ENCODE measurements at places on chromosomes 5 and 9.
A peak's percentile ranks its signal among the peaks of the same experiment; 100 is the strongest.

DNA sequence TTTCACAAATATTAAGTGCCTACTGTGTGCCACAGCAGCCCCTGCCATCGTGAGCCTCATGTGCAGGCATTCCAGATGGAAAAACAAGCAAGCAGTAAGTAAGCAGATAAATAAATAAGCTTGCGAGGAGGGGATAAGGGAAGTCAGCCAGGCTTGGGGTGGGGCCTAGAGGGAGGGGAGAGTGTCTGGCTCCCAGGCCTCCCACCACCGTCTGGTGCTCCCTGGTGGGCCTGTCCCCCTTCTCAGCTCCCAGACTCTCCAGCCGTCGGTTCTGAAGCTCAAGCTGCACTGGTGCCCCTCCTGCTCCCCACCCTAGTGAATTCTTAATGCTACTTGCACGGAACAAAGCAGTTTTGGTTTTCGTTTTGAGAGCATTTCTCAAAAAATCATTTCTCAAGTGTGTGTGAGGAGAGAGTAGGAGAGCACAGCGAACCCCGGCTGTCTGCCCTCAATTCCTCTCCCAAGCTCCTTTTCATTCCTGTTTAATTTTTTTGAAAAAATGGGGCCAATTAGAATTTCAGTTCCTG, 6.6 kb upstream of the IER5L start:
- no peak for DNase-seq

DNA sequence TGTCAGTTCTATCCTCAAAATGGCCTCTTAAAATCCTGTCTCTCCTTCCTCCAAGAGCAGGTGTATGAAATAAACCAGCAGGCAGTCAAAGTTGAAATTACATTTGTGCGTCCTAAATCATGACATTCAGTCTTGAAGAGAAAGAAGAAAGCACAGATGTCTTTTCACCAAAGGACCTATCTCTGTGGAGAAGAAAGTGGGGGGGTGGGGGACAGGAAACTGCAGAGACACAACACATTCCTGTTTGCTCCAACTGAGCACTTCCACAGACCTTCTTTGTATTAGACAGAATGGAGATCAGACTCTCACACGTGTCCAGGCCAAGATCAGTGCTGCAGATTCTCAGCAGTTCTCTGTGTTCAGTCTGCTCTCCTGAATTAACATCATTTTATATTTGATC, 471.9 kb upstream of the RGMB start:
- no peak for DNase-seq

GRCh38 chr9:134314039-134314949, 12.0 kb upstream of the RXRA start:
- peak; percentile 15 for DNase-seq

DNA sequence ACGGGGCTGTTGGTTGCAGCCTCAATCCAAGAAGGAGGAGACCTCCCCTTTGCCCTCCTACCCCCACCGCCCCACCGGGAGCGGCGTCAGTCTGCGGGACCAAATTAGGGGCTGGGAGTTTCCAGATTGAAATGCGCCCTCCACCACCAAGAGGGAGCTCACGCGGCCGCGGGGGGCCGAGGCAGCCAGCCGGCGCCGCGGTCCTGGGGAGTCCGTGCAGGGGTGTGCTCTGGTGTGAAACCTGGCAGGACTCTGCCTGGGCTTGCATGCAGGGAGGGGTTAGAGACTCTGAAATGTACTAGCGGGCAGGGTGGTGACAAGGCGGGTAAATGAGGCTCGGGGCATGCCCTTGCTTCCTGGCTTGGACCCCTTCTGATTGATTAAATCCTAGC, 989 bp upstream of the FBN2 start:
- DNase-seq = no peak

DNA sequence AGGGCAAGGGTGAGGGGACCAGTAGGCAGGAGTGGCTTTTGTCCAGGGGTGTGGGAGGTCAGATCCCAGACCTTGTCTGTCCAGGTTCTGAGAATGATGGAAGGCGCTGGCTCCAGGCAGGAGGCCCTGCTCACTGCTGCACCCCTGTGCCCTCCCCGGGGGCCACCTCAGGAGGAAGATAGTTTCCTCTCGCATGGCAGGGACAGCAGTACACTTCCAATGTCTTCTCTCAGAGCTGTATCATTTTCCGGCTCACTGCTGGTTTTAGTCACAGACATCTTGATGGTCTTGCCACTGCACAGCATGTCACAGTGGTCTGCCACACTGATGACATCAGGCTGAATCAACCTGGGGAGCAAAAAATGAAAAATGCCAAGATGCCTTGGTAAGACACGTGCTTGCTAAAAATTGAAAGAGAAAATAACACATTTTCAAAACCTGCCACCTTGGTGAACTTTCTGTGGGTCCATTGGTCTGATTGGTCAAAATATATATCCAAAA, 3.3 kb upstream of the SLC6A3 start:
- DNase-seq = no peak

GRCh38 chr9:127835991-127836516, 18.4 kb downstream of the ENG start:
- no peak for DNase-seq

DNA sequence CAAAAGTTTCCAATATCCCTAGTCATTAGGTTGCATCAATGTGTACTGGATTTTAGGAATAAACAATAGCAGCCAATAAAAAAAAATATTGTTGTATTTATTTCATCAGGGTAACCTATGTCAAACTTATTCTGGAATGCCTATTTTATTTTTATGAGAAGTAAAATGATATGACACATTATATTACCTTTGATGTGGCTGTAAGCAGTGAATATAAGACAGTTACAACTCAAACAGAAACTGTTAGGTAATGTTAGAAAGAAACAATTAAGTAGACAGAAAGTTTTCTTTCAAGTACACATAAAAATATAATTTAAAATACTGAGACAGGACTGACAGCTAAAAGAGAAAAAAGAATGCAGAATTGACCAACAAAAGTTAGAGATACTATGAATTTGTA, 65.5 kb downstream of the GNG10 start:
- DNase-seq = no peak

DNA sequence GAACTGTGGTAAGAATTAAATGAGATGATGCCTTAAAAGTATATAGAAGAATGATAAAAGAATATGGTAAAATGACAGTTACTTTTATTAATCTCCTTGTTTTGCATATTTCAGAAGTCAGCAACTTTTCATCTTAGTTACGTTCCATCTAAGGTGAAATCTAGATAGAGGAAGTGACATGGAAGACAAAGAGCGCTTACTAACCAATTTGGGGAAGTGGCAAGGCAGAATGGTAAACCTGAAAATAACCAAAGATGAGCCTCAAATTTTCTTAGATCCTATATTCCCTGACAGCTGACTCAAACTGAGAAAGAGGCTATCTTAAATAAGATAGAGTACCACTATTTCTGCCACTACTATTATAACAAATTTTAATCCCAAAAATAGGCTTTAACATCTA, 52.5 kb downstream of the FGF10 start:
- DNase-seq = no peak

DNA sequence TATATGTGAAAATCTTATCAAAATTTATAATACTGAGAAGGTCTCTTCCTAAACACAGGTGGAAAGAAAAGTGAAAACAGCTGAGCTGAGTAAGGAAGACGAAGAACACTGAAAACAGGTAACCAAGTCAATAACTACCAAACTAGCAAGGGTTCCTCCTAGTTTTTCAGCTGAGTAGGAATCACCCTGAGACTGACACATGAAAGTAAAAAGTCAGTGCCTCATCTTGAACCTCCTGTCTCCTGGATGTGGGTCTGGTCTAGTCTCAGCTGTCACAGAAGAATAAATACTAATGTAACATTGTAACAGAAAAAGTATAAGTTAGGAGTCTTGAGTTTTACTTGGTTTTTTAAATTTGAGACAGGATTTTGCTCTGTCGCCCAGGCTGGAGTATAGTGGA, 121.0 kb downstream of the MEF2C start:
- no peak for DNase-seq

- no peak for DNase-seq
Observed at GRCh38 chr5:113675166-113675565, 161.7 kb downstream of the YTHDC2 start.

DNA sequence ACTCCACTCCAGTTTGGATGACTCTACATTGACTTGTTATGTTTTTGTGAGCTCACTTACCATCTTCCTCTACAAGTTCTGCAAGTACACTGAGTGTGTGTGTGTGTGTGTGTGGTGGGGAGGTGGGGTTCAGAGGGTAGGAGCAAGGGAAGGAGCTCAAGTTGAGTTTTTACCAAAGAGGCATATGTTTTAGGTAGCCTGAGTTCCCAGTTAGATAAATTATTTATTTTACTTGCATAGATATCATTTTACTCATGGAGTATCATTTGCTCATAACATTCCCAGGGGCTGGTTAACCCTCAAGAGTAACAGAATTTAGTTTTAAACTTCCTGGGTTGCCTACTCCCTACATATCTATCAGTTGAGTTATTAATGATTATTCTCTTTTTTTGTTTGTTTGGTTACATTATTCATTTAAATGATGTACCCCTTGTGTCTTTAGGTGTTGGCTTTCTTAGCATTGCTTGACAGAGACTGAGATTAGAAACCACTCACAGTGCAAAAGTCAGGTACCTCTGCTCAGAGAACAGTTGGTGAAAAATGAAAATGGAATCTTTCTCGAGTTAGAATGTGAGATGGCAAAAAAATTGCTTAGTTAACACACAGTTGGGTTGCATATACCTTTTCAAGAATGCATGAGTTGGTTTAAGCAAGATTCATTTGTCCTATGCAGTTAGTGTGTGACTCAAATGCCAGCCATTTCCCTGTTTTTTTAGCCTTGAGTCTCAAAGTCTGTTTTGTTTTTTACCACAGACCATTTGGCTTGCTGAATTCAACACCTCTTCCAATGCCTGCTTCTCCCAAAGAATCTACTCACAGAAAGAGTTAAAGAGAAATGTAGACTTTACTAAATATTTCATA, 29.2 kb downstream of the TNFSF8 start:
- no peak for DNase-seq

DNA sequence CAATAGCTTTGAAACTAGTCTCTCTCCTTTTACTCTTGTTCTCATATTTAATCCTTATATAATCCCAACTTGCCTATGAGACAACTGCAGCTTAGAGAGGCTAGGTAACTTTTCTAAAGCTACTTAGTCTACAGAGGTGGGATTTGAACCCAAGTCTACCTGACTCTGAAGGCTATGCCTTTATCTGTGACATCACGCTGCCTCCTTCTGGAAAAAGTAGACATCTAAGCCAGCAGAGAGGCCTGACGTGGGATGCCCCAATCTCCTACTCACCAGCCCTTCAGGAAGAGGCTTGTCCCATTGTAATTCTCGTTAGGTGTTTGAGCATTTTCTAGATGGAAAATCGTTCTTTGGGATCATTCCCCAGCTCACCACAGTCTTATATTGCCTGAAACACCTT, 167.5 kb downstream of the HSPA4 start:
- no peak for DNase-seq

GRCh38 chr5:38189081-38189504, 69.3 kb upstream of the EGFLAM start:
- no peak for DNase-seq

DNA sequence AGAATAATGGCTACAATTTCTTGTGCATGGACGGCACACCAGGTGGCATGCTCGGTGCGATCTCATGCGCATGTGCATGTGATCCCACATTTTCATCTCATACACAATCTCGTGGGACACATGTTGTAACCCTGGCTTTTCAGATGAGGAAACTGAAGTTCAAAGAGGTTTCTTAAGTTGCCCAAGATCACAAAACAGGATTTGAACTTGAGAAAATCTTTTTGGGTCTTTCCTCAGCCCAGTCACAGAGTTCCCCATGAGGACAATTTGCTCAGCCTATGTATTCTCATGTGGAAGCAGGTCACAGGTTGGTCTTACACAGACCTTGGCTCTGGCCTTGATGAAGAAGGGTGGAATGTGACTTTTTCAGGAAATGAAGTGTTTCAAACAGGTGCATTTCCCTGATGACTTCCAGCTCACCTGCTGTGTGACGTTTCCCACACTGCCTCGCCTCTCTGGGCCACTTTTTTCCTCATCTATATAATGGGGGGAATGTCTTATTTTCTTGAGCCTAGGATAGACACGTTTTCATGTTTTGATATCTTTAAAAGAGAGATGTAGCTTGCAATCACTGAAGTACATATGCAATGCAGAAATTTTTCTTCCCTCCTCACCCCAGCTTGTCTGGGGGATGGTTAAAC, 7.1 kb upstream of the ORM1 start:
- DNase-seq = no peak

- DNase-seq = no peak
Observed at GRCh38 chr5:98330871-98331270, 442.6 kb upstream of the RGMB start.

GRCh38 chr9:73327149-73327548, 175.5 kb downstream of the ANXA1 start:
- DNase-seq = no peak

GRCh38 chr5:153671653-153672346, 181.3 kb downstream of the GRIA1 start:
- DNase-seq = no peak

- peak; percentile 44 for DNase-seq
Observed at GRCh38 chr9:137278061-137278701, 655 bp downstream of the TOR4A start.

DNA sequence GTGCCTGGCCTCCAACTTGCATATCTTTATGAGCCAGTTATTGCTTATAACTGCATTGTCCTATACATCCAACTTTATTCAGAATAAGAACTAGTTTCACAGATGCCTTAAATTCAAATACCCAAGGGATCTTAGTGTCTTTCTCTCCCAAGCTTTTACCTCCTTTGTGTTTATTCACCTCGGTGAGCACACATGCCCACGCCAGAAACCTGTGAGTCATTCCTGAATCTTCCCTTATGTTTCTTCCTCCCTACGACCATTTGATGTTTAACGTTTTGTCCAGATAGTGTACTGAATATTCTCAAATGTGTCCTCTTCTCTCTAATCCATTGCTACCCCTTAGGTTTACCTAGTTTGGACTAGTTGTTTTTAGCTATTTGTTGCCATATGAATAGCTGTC, 55.5 kb upstream of the MEGF10 start:
- DNase-seq = no peak

DNA sequence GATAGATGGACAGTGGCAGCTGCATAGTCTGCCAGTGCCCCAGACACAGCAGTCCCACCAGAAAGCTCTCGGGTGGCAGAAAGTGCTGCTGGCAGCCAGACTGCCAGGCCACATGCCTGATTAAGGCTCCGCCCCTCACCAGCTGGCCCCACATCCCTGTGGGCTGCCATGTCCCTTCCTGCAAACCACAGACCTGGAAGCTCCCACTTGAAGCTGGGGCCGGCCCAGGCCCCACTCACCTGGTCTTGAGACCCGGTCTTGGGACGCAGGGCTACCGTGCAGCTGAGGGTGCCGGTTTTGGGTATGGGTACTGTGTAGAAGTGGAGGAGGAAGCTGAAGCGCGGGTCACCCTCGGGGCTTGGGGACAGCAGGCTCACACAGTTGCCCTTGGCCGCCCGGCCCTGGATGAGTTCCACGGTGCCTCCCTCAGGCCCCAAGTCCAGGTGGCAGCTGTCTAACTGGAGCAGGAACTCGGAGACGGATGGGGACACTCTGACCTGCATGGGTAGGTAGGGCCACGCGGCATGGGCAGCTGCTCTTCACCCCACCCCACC, 15.3 kb downstream of the FPGS start:
- no peak for DNase-seq

DNA sequence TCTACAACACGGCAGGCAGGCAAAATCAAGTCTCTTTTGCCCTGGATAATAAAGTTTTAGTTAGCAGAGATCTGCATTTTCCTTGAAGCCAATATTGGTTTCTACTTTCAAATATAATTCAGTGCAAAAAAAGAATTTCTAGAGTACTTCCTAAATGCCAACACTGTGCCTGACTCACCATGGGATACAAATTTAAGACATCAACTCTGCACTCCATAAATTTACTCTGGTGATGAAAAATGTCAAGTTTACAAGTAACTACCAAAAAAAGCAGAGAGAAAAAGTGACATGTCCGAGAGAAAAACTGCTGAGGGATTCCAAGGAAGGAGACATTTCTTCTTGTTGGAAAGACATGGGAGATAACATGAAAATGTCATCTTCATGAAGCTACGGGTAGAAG, 119.7 kb downstream of the RAPGEF6 start:
- no peak for DNase-seq
